ENCODE measurements at places on chromosomes 7 and 10.

- no peak for DNase-seq
Measured at GRCh38 chr7:3117488-3118231, 74.0 kb upstream of the CARD11 start.

GRCh38 chr10:87706731-87707130 is 47.1 kb downstream of the PAPSS2 start:
- DNase-seq = no peak

GRCh38 chr10:124688386-124688785 is 55.8 kb downstream of the FAM53B start:
- DNase-seq = no peak

GRCh38 chr7:94882891-94883290 is 24.5 kb upstream of the PPP1R9A start:
- no peak for DNase-seq

GRCh38 chr10:89207181-89207800 is at the start of gene CH25H:
Gene CH25H, minus strand, starts transcription at chr10:89207317. Its CDS starts 25 bp downstream, at chr10:89207292.
- DNase-seq = peak; percentile 50

- no peak for DNase-seq
Measured at GRCh38 chr10:51501396-51501795, 198.0 kb downstream of the CSTF2T start.
